Renal cortical epithelial cell (primary cell): ENCODE measurements at places on chromosomes 4 and X. TPM values are rescaled to one million over a fixed set of nuclear protein-coding genes. Genes with fewer than 3 reads are reported as not detected.

Gene SPANXN4
- not detected in 2 replicates for total RNA-seq

Gene CXXC4
- 0.05 TPM in 1 of 2 replicates, not detected in the other for total RNA-seq

Gene CXCL11
- 0.10 and 1.2 TPM in 2 replicates for total RNA-seq

Gene GAGE12E
- total RNA-seq = not detected in 2 replicates

Gene CCDC110
- 0.87 and 4.4 TPM in 2 replicates for total RNA-seq

Gene CT47B1
- total RNA-seq = not detected in 2 replicates

Gene HHIP
- 0.15 and 0.17 TPM in 2 replicates for total RNA-seq

Gene TMEM144
- total RNA-seq = 8.5 and 12.9 TPM in 2 replicates

Gene DGAT2L6
- not detected in 2 replicates for total RNA-seq

Gene TCP11X2
- not detected in 2 replicates for total RNA-seq

Gene FAM47A
- total RNA-seq = not detected in 2 replicates

Gene SPACA5
- not detected in 2 replicates for total RNA-seq

Gene IQCM
- total RNA-seq = 0.52 TPM in 1 of 2 replicates, not detected in the other

Gene P2RY10
- not detected in 2 replicates for total RNA-seq

Gene IBSP
- not detected in 2 replicates for total RNA-seq

GRCh38 chr4:113065629-113066028 is 16.2 kb downstream of the ANK2 start:
- no peak for DNase-seq

- DNase-seq = no peak
These were observed 629.0 kb upstream of the ZFP42 start for GRCh38 chr4:187366530-187366929.

- DNase-seq = peak; percentile 68
These were observed 30.7 kb downstream of the MSN start for GRCh38 chrX:65697915-65698796.

- DNase-seq = no peak
These were observed 97.5 kb downstream of the TAB3 start for GRCh38 chrX:30791296-30792278.

GRCh38 chrX:103830848-103831247 is 1.2 kb downstream of the RAB9B start:
- no peak for DNase-seq

GRCh38 chrX:13579661-13580060 is 10.3 kb downstream of the EGFL6 start:
- no peak for DNase-seq

DNA sequence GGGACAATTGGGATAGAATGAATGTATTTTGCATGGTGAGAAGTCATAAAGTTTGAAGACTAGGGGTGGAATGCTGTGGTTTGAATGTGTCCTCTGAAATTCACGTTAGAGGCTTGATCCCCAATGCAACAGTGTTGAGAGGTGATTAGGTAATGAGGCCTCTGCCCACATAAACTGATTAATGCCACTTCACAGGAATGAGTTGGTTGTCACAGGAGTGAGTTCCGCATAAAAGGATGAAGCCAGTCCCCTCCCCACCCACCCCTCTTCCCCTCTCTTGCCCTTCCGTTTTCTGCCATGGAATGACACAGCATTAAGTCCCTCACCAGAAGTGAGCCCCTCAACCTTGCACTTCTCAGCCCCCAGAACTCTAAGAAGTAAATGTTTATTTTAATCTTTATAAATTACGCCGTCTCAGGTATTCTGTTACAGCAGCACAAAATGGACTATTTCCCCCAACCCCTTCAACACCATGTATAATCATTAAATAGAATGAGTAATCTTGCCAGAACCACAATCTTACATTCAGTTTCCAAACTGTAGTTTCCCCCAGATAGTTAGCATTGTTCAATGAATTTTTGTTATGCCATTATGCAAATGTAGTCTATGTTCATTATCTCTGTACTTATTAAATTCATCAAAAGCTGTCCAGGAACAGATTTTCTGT is 5.5 kb upstream of the MMAA start:
- peak; percentile 88 for DNase-seq

GRCh38 chrX:133859336-133859735 is 126.1 kb downstream of the GPC3 start:
- DNase-seq = no peak

- DNase-seq = no peak
These were observed 95.4 kb downstream of the NAF1 start for GRCh38 chr4:163071308-163071707.

DNA sequence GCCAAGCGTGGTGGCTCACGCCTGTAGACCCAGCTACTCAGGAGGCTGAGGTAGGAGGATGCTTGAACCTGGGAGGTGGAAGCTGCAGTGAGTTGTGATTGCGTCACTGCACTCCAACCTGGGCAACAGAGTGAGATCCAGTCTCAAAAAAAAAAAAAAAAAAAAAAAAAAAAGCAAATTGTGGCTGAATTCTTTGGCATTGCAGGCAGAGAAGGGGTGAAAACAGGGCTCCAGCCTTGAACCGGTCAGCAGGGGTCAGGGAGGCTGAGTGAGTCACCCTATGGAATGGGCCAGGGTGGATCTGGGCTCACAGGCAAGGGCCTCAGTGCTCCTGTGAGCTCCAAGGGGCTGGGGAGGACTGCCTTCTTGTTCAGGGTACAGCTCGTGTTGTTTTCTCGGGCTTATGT is 13.2 kb upstream of the FAM3A start:
- peak; percentile 27 for DNase-seq

GRCh38 chrX:63128509-63128908 is 222.6 kb downstream of the SPIN4 start:
- peak; percentile 0 for DNase-seq

GRCh38 chr4:123649645-123650391 is 253.2 kb downstream of the SPRY1 start:
- peak; percentile 86 for DNase-seq

GRCh38 chr4:184251670-184251980 is 34.0 kb upstream of the ENPP6 start:
- no peak for DNase-seq

- DNase-seq = no peak
These were observed 255.6 kb downstream of the ASMT start for GRCh38 chrX:1870421-1870820.

DNA sequence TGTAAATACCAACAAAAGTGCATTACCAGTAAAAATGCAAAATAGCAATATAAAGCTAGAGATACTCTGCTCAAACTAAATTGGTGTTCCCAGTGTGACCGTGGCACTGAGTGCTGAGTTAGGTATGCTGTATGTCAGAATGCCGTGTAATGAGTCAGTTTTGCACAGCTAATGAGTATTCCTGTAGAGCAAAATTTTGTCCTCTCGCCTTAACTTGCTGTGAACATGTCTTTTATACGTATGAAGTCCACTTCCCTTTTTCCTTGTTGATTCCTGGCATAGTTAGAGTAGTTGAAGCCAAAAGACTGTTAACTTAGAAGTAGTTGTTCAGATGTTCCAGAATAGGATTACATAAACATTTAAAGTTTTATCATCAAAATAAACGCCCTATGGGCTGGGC is 11.5 kb downstream of the DCLK2 start:
- no peak for DNase-seq

DNA sequence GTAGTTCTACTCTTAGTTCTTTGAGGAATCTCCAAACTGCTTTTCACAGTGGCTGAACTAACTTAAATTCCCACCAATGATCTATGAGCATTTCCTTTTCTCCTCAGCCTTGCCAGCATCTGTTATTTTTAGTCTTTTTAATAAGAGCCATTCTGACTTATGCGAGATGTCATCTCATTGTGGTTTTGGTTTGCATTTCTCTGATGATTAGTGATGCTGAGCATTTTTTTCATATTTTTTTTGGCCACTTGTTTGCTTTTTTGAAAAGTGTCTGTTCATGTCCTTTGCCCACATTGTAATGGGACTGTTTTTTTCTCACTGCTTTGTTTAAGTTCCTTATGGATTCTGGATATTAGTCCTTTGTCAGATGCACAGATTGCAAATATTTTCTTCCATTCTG is 21.5 kb upstream of the PHKA1 start:
- DNase-seq = no peak

GRCh38 chrX:3345281-3346191 is 916 bp downstream of the MXRA5 start:
- peak; percentile 28 for DNase-seq

DNA sequence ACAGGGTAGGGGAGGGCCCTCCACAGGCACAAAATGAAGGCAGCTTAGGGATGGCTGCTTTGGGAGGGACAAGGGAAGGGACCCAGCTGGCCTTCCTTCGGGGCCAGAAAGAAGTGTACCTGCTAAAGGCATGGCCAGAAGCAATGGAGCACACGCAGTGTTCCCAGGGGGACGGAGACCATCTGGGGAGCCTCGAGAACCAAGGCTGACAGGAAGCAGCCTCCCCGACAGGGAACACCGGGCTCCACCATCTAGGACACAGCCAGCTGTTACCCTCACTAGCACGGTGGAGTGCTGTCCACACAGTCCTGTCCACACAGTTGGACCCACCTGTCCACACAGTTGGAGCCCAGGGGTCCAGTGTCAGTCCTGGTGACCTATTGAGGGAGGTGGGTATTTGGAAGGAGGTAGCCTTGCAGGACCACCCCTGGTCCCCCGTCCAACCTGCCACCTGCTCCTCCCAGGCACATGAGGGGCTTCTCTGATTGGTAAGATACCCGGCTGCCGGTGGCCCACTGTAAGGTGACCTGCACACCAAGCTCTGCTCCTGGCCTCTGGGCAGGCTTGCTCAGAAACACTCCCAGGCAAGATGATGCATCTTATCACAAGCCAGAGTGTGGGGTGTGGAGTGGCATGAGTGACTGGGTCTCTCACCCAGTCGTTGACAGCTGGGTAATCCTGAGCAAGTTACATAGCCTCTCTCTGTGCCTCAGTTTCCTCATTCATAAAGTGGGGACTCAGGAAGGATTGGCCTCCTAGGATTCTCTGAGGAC is 20.5 kb upstream of the AFAP1 start:
- DNase-seq = no peak

DNA sequence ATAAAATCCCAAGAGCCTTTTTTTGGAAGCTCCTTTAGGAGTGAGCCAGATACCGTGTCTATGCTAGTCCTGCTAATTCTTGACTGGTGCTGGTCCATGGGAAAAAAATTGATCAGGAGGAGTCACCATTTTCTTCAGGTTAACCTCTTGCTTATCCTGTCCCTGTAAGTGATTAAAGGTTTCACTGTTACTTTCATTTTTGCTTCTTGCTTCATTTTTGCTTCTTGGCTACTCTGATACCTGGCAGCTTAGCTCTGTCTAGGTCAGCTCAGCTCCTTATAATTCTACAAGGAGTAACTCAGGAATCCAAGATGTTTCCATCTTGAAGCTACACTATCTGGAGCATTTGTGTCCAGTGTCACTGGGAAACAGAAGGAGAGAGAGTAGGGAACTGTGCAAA is 45.7 kb downstream of the AFM start:
- DNase-seq = no peak

DNA sequence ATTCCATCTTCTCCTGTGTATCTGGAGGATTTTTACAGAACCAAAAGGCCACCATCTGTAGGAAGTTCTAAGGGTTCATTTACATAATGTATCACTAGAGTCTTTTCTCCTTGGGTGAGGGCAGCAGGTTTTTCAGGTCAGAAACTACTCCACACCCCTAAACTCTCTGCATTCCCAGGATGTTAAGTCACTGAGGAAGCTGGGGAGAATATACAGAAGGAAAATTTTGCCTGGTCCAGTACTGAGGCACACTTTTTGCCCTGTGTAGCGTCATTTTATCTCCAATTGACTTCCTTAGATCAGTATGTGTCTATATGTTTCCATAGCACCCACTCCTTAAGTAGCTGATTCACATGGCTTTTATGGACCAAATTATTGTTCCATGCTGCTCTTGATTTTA is 17.0 kb downstream of the XKRX start:
- peak; percentile 11 for DNase-seq

GRCh38 chr4:52311464-52312125 is 260.5 kb downstream of the SPATA18 start:
- DNase-seq = no peak

GRCh38 chr4:8155048-8155447 is 3.6 kb downstream of the ABLIM2 start:
- no peak for DNase-seq

- no peak for DNase-seq
These were observed 36.9 kb downstream of the NLGN3 start for GRCh38 chrX:71181558-71181909.

- no peak for DNase-seq
These were observed 204.6 kb downstream of the TENM3 start for GRCh38 chr4:182447767-182448280.

- peak; percentile 38 for DNase-seq
These were observed 498.9 kb downstream of the INPP4B start for GRCh38 chr4:142347241-142347640.

DNA sequence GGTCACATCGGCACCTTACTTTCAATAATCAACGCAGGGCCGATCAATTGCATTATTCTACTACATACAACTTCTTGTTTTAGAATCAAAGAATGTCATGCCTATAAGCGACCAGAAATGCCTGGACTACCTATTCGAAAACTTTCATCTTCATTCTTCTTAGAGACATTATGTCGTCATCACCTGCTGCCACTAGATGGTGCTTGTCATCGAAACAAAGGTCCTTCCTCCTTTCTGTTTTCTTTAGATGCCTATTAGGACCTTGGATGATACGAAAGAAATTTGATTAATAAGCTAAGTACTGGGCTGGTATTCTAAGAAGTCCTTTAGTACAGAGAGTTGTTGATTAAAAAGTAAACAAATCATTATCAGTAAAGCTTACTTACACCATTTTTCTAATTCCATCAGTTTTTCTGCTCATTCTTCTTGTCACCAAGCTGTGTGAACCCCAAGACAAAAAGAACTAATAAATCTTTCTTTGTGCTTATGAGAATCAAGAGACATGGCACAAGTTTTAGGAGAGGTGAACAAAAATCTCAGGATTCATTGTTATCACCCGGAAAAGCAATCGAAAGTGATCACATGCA is 154.5 kb upstream of the SLC4A4 start:
- peak; percentile 68 for DNase-seq

- no peak for DNase-seq
These were observed 13.9 kb downstream of the SASH3 start for GRCh38 chrX:129793604-129794191.

GRCh38 chr4:52651996-52652672 is 7.0 kb downstream of the USP46 start:
- DNase-seq = no peak

GRCh38 chr4:113899271-113900070 is 80.0 kb downstream of the ARSJ start:
- no peak for DNase-seq

DNA sequence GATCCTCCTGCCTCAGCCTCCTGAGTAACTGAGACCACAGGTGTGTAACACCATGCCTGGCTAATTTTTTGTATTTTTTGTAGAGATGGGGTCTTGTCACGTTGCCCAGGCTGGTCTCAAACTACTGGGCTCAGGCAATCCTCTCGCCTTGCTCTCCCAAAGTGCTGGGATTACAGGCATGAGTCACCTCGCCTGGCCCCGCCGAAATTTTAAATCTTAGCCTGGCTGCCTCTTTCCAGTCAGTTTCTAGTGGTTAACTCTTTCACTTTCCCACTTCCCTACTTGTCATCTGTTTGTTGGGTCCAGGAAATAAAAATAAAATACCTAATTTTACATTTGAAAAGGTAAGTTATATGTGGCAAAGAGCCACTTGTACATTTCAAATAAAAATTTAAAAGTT is 62.4 kb downstream of the TMEM165 start:
- DNase-seq = no peak

DNA sequence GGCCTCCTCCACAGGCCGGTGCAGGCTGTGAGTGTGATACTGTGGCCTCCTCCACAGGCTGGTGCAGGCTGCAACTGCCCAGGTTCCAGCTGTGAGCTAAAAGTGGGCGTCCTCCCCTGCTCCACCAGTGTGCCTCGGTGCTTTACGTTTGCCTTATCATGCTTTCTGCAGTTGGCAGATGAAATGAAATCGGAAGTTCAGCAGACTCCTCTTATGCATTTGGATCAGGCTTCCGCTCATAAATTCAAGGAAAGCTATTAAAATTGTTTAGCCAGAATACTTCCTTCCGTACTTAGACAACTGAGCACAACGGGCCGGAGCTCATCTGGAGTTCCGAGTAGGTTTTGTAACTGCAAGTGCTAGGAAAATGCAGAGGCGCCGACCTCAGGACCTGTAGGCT is 12.0 kb downstream of the CYP4V2 start:
- DNase-seq = no peak
